RPMI8226 (cell line): ENCODE measurements at places on chromosomes 1 and 21.

GRCh38 chr1:115338457-115338820 lies 390 bp upstream of the NGF start:
- no peak for DNase-seq

- no peak for DNase-seq
Observed at GRCh38 chr1:244760471-244760870, 75.0 kb upstream of the COX20 start.

GRCh38 chr1:54215523-54215922 lies 15.6 kb downstream of the MRPL37 start:
- no peak for DNase-seq

DNA sequence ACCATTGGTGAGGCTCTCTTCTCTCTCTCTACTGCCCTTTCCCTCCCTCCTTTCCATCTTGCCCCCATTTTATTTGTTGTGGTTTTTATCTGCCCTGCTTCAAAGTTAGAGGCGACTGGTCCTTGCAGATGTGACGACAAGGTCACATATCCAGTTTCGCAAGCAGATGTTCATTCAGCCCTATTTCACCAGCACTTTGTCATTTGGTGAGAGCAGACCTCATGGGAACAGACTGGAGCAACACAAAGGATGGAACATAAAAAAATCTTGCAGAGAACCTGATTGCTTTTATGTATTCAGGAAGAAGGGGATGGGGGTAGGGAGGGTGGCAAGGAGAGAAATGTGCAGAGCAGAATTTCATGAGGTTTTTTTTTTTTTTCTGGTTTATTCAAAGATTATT lies 84.3 kb downstream of the ELAVL4 start:
- no peak for DNase-seq

- no peak for DNase-seq
Observed at GRCh38 chr1:229017091-229017490, 253.8 kb upstream of the RAB4A start.

DNA sequence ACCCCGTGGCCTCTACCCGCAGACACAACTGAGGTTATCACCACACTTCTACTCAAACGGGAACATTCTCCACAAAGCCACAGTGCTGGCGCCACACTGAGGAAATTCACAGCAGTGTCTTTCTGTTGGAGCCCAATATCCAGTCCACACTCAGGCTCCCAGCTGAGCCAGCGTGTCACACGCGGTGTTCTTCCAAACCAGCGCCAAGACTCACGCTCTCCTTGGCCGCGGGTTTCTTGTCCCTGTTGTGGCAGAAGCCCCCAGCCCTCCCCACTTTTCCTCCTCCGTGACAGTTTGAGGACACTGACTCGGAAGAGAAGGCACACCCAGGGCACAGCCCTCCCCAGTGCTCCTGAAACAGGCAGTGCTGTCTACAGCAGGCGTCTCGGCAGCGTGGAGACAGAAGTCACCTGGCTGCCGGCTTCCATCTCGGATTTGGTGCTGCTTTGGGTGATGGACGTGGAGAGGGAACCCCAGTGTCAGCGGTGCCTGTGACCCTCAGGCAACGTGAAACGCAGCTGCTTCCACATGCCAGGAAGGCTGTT lies 35.4 kb upstream of the AGPAT3 start:
- peak; percentile 51 for DNase-seq

DNA sequence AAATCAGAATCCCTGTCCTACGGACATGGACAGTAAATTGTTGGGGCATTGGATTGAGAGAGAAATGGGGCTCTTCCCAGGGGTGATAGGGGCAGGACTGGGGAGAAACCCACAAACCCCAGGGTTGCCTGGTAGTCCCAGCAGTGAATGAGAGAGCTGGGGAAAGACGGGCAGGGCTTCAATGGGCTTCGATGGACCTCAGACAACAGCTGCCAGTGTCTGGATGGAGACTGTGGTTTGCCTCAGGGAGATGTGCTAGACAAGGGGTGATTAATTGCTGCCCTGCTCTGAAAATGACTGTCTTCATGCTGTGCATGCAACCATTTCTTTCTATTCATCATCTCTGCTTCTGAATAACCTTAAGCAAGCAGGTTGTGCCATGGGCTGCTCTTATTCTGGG lies 7.4 kb downstream of the GPR25 start:
- DNase-seq: no peak

DNA sequence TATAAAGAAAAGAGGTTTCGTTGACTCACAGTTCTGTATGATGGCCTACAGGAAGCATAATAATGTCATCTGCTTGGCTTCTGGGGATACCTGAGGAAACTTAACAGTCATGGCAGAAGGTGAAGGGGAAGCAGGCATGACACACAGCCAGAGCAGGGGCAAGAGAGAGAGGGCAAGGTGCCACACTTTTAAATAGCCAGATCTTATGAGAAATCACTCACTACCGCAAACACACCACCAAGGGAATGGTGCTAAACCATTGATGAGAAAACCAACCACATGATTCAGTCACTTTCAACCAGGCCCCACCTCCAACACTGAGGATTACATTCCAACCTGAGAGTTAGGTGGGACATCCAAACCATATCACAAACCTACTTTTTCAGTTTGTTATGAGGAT lies 245.9 kb upstream of the SGIP1 start:
- no peak for DNase-seq

GRCh38 chr1:8077120-8077573 lies 51.0 kb upstream of the ERRFI1 start:
- DNase-seq: peak; percentile 40

GRCh38 chr21:37176716-37177115 lies 90.4 kb downstream of the VPS26C start:
- no peak for DNase-seq

DNA sequence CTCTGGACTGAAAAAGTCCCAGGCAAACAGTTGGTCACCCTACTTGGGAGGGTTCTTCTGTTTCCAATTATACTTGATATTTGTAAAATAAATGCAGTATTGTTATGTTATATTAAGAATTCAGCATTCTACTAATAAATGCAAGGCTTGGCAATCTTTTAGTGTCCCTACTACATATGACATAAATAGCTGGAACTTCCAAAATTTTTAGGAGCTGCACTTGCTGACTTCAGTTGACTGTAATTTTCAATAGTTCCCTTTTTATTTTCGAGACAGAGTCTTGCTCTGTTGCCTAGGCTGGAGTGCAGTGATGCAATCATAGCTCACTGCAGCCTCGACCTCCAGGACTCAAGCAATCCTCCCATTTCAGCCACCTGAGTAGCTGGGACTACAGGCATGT lies 20.0 kb downstream of the FOXD3 start:
- DNase-seq: no peak

- DNase-seq: no peak
Observed at GRCh38 chr1:212121779-212122178, 86.2 kb downstream of the DTL start.

DNA sequence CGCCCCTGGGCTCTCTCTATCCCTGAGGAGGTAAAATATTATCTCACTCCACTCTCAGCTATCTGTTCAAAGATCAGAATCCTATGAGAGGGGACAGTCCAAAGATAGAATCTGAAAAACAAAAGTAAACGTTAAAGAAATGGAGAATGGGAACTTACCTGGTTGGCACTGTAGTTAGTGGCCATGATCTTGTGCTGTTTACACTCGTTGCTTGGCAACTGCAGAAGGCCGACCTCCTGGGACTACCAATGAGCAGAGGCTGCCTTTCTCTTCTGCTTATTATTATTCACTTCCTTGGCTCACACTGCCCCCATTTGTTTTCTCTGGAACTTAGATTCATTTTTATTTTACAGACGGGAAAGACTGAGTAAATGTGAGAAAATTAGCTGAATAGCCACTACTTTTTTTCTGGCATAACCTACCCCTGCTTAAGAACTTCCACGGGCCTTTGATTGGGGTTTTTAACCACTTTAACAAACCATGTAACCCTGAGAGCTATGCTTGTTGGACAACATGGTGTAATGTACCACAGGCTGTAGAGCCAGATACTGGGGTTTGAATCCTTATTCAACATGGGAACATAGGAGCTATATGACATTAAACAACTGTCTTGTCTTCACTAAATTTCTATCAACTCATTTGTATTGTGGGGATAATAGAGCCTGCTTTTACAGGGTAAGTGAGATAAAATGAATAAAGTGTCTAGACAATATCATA lies at the start of gene CFAP126:
TSS of gene CFAP126 (minus strand) at position 193 of the 717 bp plus-strand sequence. CDS start at position 185, 8 bp downstream.
- peak; percentile 65 for DNase-seq

DNA sequence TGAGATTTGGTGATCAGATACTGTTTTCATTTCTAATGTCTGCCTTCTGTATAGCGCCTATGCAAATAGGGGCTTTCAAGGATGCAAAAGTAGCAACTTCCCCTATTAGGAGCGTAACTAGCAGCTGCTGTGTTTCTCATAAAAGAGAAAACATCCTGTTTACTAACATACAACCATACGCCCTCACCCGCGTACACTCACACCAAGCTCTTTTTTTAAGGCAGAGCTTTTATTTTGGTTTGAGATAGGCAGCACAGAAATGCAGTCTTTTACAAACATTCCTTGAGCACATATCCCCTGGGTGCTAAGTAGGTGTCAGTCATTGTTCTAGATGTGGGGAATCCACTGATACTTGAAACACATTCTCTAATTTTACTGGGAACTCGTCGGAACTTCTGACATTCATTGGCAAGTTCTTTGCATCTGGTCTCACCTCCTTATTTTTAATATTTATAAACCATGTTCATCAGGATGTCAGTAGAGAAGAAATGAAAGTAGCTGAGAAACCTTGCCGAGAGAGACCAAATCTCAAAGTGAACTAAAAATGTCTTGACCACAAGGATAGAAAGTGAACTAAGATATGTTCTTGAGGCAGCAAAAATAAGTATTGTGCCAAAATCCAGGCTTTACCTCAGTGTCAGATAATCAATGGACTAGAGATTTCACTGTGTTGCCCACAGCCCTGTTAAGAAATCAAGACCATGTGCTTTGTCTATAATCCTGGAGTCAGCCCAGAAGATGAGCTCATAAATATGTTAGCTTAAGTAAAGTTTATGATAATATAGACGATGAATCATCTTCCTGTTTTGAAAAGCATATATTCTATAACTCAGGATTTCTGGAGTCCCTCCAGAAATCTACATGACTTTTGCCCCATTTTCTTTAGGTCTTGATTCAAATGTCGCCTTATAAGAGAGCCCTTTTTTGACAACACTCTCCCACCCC lies 350.9 kb downstream of the ST6GALNAC3 start:
- DNase-seq: no peak

- DNase-seq: no peak
Observed at GRCh38 chr1:14842361-14842760, 243.9 kb downstream of the KAZN start.

DNA sequence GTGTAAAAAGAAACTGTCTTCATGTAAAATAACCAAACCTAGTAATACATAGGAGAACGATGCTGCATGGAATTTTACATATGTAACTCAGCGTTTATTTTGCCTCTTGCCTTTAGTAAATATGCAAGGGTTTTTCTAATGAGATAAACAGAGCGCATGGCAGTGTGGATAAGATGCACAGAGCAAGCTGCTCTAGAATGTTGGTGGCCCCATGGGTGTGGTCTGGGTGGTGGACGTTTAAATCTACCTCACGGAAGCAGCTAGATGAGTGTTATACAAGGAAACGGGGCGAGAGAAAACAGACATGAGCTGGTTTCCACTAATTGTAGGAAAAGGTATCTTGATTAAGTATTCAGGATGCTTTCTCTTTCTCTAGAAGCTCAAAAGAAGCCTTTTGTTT lies 205.9 kb downstream of the DSCAM start:
- DNase-seq: no peak

GRCh38 chr1:160813215-160813614 lies 17.2 kb downstream of the LY9 start:
- no peak for DNase-seq

- no peak for DNase-seq
Observed at GRCh38 chr1:85616736-85617135, 36.2 kb downstream of the CCN1 start.

- no peak for DNase-seq
Observed at GRCh38 chr1:94084547-94084946, 36.4 kb downstream of the ABCA4 start.

DNA sequence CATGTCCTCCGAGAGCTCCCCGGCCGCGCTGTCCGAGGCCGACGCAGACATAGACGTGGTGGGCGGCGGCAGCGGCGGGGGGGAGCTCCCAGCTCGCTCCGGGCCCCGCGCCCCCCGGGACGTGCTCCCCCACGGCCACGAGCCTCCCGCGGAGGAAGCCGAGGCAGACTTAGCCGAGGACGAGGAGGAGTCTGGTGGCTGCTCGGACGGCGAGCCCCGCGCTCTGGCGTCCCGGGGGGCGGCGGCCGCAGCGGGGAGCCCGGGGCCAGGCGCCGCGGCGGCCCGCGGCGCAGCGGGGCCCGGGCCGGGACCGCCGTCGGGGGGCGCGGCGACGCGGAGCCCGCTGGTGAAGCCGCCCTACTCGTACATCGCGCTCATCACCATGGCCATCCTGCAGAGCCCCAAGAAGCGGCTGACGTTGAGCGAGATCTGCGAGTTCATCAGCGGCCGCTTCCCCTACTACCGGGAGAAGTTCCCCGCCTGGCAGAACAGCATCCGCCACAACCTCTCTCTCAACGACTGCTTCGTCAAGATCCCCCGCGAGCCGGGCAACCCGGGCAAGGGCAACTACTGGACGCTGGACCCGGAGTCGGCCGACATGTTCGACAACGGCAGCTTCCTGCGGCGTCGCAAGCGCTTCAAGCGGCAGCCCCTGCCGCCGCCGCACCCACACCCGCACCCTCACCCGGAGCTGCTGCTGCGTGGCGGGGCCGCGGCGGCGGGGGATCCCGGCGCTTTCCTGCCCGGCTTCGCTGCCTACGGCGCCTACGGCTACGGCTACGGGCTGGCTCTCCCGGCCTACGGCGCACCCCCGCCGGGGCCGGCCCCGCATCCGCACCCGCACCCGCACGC lies 547 bp downstream of the FOXD2 start:
- no peak for DNase-seq

- DNase-seq: no peak
Observed at GRCh38 chr1:20474333-20474975, 11.6 kb downstream of the CAMK2N1 start.

GRCh38 chr1:180286417-180286816 lies 56.4 kb downstream of the LHX4 start:
- no peak for DNase-seq

- DNase-seq: no peak
Observed at GRCh38 chr1:197463142-197463541, 195.1 kb downstream of the CRB1 start.
